ENCODE measurements at places on chromosomes 2 and 18.

DNA sequence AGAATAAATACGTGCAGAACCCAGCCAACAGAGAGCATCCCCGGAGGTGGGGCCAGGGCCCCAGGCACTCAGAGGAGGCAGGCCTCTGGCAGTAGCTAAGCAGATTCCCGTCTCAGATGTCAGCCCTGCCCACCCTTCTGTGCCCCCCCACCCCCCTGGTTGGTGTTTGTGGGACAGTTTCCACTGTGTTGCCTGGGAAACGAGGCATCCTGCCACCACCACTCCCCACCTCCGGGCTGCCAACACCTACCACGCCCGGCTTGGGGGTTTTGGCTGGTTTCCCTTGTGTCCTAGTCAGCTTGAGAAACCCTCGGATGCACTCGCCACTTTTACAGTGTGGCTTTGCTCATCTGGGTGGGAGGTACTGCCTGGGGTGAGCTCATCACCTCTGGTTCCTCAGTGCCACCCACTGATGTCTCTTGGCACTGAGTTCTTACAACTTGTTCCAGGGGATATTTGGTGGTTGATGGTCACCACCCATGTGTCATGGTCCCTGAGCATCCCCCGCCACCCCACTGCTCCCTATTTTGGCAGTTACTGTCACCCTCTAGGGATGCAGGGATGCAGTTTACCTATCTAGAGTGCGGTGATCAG is 72.4 kb upstream of the YWHAQ start:
- peak; percentile 100 for DNase-seq

DNA sequence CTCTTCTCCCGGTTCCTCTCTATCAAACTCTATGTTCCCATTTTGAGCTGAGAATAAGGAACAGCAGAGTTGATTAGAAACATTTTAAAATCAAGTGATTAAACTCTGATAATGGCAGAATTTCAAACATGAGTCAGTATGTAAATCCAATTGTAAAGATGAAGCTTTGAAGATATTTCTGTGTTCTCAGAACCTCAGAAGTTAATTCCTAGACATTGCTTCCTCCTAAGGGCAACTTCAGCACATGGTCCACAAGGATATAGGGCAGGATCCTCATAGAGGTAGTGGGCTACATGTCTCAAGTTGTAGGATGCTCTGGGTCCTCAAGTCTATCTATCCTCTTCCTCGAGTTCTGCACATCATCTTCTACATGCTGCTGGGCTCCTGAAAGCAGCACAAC is 46.3 kb downstream of the QPCT start:
- DNase-seq: no peak

GRCh38 chr2:65393743-65394422 is 38.5 kb downstream of the SPRED2 start:
- DNase-seq: no peak

GRCh38 chr2:3044587-3045317 is 332.9 kb downstream of the EIPR1 start:
- DNase-seq: no peak

- peak; percentile 89 for DNase-seq
Measured at GRCh38 chr18:13375302-13376255, 157.0 kb downstream of the LDLRAD4 start.

DNA sequence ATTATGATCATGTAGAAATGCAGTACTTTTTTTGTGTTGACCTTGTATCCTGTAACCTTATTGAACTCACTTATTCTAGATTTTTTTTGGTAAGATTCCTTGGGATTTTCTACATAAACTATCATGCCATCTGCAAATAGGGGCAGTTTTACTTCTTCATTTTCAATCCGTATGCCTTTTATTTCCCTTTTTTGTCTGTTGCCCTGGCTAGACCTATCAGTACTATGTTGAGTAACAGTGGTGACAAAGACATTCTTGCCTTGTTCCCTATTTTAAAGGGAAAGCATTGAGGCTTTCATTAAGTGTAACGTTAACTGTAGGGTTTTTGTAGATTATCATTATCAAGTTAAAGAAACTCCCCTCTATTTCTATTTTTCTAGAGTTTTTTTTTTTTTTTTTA is 92.3 kb downstream of the LYPD1 start:
- DNase-seq: no peak

DNA sequence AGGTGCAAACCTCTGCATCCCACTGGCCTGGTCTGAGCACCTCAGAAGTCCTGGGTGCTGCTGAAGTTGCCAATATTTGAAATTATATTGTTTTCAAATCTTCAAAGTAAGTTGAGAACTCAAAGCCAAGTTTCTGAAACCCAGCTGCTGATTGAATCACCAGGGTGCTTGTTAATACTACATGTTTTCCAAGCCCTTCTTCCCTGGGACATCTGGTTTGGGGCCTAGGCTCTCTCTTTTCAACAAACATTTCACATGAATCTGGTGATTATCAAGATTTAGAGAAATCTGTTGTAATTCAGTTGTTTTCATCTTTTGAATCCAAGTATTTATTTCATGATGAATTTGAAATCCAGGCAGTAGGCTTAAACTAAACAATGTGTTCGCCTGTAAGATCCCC is 24.4 kb downstream of the MLPH start:
- no peak for DNase-seq

- no peak for DNase-seq
Measured at GRCh38 chr18:2911533-2911932, 64.7 kb downstream of the EMILIN2 start.

DNA sequence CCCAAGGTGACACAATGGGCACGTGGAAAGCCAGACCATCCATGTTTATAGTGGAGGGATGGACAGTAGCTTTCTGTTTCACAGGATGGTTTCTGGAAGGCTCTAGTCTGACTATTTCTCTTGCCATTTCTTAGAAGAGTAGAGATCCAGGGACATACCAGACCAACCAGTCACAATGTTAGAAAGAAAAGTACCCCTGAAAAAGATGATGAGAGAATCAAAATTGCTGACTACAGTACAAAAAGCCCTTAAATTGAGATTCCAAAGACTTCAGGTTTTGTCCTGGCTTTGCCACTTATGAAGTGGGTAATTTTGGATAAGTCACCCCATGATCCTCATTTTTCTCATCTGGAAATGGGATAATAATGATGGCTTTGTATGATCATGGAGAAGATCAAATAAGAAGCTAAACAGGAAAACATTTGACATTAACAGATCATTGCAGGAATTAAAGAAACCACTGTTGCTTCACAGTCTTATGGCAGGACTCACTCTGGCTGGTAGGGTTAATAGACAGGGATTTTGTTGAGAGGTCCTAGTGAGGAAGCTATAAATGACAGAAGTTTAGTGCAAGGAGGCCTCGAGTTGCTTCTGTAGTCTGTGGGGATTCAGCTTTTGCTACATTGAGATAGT is 386.0 kb downstream of the IRS1 start:
- DNase-seq: no peak

DNA sequence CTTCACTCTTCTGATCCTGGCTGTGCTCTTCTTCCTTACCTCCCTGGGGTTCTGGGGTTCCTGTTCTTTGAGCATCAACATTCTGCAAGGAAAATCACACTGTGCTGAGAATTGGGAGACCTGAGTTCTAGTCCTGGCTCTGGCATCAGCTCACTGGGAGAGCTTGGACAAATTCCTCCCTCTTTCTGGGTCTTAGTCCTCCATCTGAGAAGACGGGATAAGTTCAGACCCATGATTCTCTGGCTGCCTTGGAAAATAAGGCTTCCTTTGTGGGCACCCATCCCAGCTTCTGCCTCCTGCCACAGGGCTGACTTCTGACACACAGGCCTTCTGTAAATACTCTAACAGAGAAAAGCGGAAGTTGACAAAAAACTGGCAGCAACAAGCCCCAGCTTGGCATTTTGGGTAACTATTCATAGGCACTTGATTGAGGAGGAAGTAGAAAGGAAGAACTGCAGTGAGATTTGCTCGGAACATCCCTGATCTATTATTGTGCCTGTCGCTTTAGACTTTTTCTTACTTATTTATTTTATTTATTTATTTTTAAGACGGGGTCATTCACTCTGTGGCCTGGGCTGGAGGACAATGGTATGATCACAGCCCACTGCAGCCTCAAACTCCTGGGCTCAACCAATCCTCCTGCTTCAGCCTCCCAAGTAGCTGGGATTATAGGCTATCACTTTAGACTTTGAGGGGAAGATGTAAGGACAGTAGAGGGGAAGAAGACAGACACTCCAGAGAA is 7.9 kb downstream of the PCBP1 start:
- peak; percentile 70 for DNase-seq

DNA sequence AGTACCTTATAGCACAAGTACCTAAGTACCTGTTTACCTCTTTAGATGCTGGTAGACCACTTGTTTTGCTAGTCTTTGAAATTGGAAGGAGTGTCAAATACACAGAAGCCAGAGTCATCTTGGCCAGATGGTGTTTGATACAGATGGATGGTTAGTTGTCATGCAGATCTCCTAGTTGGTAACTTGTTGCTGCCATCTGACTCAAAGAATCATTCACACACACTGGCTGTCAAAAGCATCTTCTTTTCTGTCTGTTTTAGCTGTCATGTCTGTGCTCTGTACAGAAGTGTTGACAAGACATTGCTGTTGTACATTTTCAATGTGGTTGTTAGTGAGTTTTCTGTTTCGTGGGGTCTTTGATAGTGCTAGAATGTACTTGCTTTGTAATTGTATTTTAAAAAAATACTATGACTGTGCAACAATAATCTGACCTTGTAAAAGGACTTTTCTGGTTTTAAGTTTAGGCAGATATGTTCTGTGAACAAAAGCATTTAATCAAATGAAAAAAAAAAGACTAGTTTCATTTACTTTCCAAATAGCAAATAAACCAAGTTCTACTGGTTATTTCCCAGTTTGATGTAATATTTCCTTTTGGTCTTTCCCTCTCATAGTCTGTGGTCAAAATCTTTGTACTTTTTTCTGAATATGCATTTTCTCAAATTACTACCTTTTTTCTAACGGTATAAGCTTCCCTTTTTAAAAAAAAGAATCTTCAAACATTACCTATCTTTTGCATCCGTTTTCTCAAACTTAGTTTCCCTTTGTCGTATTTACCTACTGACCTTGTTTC is 39.9 kb downstream of the TANK start:
- no peak for DNase-seq

GRCh38 chr2:19900931-19901441 is 797 bp downstream of the TTC32 start:
- peak; percentile 11 for DNase-seq

DNA sequence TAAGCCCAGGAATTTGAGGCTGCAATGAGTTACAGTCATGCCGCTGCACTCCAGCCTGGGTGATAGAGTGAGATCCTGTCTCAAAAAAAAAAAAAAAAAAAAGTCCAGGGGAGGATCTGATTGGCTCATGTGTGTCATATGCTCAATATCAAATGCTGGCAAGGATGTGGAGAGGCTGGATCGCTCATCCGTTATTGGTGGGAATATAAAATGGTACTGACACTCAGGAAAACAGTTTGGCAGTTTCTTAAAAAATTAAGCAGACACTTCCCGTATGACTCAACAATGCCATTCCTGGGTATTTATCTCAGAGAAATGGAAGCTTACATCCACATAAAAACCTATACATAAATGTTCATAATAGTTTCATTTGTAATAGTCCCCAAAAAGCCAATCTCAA is 68.9 kb downstream of the MEX3C start:
- DNase-seq: peak; percentile 16

GRCh38 chr18:9779630-9780029 is 71.5 kb downstream of the RAB31 start:
- peak; percentile 25 for DNase-seq

- DNase-seq: peak; percentile 97
Measured at GRCh38 chr2:55133467-55134315, 83.4 kb upstream of the RTN4 start.

- no peak for DNase-seq
Measured at GRCh38 chr2:96116424-96116878, at the start of gene ADRA2B. ADRA2B (minus strand) TSS chr2:96116571; CDS start chr2:96116149, 422 bp downstream.

- no peak for DNase-seq
Measured at GRCh38 chr2:120358734-120359465, 13.0 kb downstream of the INHBB start.

DNA sequence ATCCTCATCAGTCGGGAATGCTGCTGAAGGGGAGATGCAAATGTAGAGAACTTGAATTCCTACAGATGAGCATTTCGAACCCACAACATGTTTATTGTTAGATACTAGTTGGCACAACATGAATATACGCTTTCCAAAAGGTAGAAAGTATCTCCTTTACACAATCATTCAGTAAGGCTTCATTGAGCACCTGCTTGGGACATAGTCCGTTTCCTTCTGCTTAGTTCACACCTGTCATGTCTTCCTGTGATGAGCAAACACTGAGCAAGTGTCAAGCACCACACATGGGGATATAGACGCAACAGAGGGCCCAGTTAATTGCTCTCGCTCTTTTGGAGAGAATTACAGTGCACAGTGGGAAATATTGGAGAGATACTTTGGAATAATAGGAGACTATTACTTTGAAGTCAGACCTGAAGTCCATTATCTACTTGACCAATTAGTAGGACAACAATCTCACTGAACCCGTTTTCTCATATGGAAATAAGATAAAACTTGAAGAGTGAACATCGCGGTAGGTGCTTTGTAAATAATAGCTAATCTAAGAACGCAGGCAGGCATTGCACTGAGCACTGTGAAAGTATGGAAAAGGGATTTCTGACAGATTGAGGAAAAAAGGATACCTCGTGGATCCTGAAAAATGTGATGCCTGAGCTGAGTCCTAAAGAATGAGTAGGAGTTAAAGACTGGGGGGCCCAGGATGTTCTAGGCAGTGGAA is 1.2 kb downstream of the CPSF3 start:
- DNase-seq: no peak

- DNase-seq: no peak
Measured at GRCh38 chr2:205924676-205925075, 161.3 kb downstream of the INO80D start.

GRCh38 chr2:103823847-103824246 is 1030.1 kb upstream of the POU3F3 start:
- no peak for DNase-seq

DNA sequence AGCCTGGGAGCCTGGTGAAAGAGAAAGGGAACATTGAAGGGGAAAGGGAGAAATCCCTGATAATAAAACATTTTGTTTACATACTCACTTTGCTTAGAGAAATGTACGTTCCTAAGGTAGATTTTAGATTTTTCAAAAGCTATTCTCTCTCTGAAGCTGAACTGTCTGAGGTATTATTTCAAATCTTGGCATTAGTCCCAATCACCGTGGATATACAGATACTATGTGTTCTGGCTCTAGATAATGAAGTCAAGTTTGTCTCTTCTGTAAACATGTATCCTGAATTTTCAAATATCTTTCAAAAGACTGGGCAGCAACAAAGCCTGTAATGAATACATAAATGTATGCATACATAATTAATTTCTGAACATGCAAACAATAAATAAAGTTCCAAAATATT is 1104.2 kb upstream of the FAM98A start:
- DNase-seq: no peak

GRCh38 chr2:237066396-237066795 is 19.3 kb upstream of the COPS8 start:
- no peak for DNase-seq

GRCh38 chr2:170817093-170818035 is 677 bp downstream of the GAD1 start:
- peak; percentile 28 for DNase-seq

DNA sequence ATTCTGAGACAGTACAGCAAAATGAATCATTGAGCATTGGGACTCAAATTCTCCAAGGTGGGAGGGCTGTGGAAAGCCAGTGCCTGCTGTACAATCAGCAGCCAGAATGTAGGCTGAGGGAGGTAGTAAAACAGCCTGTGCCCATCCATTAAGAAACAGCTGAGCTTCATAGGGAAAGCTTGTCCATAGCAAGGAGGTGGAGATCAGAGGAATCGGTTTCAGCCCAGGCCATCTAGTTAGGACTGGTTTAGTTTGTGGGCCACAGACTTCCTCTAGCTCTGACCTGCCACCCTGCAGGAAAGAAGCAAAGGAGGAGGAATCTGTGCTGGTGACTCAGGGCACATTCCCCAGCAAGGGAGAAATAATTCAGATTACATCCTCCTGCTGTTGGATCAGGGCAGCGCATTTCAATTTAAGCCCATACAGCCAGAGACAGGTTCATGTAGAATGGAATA is 333.4 kb downstream of the SETBP1 start:
- peak; percentile 87 for DNase-seq
